Breast epithelium (tissue), 4 donors: ENCODE measurements at places on chromosomes 4 and X. TPM values are rescaled to one million over a fixed set of nuclear protein-coding genes. Genes with fewer than 3 reads are reported as not detected.

PLS3 gene
- total RNA-seq = 69.4 TPM

GAGE1 gene
- total RNA-seq = not detected

ODAPH gene
- total RNA-seq = not detected

TACR3 gene
- not detected for total RNA-seq

CCNA2 gene
- 3.8 TPM for total RNA-seq

AKAP14 gene
- not detected for total RNA-seq

MAGEA1 gene
- not detected for total RNA-seq

ARHGEF9 gene
- total RNA-seq = 28.0 TPM

VGLL1 gene
- not detected for total RNA-seq

MGARP gene
- 3.8 TPM for total RNA-seq

DCAF12L1 gene
- not detected for total RNA-seq

RGS12 gene
- 29.9 TPM for total RNA-seq

PAK3 gene
- total RNA-seq = 21.1 TPM

DNA sequence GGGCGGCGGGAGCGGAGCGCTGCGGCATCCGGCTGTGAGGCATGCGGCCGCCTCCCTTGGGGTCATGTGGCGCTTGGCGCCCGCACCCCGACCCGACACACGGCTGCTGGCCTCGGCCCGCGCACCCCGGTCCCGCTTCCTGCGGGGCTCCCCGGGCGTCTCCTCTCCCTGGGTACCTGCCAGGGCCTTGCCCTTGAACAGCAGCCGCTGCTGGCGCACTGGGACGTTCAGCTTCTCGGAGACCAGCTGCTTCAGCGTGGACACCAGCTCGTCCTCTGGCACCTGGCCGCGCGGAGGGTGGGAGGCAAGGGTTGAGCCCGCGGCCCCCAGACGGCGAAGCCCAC lies 391 bp downstream of the UBL4A start:
- no peak for DNase-seq

- DNase-seq = no peak
Measured at GRCh38 chr4:10192331-10192730, 75.7 kb upstream of the WDR1 start.

DNA sequence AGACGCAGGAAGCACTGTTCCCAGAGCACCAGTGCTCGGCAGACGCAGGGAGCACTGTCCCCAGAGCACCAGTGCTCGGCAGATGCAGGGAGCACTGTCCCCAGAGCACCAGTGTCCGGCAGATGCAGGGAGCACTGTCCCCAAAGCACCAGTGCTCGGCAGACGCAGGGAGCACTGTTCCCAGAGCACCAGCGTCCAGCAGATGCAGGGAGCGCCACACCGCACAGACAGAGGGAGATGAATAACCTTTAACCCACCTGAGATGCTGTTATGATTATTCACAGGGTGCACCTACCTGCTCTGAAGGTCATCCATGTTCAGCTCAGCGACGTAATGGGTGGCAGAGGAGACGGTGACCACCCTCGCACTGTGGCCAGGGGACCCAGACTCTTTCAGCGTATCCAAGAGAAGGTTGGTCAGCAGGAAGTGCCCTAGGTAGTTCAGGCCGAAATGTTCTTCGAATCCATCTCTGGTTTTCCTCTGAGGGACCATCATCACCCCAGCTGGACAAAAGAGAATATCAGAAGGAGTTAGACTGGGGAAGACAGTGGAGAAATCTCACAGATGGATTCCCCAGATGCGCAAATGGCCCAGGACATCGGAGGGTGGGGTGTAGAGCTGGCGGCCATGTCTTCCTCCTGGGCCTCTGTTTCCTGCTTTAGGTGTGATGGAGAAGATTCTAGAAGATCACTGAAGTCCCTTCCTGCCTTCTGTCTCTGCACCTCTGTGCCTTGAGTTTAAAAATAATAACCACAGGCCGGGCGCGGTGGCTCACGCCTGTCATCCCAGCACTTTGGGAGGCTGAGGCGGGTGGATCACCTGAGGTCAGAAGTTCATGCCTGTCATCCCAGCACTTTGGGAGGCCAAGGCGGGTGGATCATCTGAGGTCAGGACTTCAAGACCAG lies 234.1 kb downstream of the DHRSX start:
- DNase-seq = no peak

GRCh38 chr4:107599841-107600240 lies 120.2 kb downstream of the PAPSS1 start:
- DNase-seq = no peak

DNA sequence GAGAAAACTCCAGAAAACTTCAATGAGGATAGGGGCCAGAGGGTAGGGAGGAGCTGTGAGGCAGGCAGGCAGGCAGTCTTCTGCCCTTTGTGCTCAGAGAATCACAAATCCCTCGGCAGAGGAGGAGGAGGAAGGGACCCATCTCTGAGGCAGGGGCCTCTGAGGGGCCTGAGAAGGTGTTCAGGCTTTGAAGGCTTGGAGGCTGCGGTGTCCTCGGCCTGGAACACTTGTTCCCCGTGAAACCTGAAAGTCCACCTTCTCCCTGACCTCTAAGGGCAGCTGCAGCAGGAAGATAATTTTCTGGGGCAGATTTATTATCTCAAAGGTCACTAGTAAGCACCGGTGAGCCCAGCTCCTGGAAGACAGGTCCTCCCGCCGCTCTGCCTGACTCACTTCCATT lies 200.3 kb upstream of the BCOR start:
- DNase-seq = no peak

DNA sequence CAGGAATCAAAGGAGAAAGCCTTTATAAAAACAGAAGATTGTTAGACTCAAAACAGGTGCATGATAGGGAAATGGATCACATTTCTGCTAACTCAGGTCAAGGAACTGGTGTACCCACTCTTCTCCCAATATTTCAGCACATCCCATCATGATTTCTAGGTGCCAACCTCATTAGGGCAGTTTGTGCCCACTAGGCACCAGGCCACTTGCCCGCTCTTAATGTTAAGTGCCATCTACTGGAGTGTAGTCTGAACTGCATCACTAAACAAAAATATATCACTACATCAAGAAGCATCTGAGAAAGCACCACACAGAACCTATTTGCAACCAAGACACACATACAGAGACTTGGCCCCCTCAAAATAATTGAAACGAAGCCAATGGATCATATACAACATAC lies 140.4 kb upstream of the GRID2 start:
- DNase-seq = no peak

- no peak for DNase-seq
Measured at GRCh38 chr4:138344054-138344453, 101.9 kb upstream of the SLC7A11 start.

- DNase-seq = no peak
Measured at GRCh38 chr4:150782921-150783320, 201.0 kb downstream of the MAB21L2 start.

GRCh38 chr4:133775881-133776280 lies 425.7 kb downstream of the PABPC4L start:
- no peak for DNase-seq

DNA sequence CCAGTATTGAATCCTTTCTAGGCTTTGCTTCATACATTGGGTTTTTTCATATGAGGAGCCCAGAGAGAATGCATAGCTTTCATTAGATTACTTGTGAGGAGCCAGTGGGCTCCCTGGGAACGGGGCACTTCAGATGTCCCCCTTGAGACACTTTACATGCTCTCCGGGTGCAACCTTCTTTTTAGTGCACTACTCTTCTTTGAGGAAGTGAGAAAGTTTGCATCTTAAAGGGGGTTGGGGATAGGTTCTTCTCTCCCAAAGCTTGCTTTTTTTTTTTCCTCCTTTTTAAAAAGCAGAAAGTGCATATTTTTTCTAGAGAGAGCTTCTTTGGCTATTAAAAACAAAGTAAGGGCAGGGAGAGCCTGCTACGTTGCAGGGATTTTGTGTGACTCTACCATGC lies 4.3 kb downstream of the HADH start:
- no peak for DNase-seq

DNA sequence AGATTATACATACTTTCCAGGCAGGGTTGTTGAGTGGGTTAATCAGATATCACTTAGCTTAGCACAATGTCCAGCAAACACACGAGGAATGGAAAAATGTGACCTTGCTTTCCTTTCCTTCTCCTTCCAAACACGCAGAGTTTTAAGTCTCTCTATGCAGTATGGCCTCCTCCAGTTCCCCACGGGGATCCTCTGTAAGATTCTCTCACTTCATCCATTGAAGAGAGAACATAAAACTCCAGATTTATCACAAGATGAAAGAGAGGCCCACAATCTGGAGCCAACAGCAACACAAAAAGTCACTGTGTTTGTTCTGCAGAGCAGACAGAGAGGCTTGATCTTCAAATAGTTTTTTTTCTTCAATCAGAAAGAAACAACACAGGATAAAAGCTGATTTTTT lies 336.8 kb upstream of the CLNK start:
- no peak for DNase-seq

DNA sequence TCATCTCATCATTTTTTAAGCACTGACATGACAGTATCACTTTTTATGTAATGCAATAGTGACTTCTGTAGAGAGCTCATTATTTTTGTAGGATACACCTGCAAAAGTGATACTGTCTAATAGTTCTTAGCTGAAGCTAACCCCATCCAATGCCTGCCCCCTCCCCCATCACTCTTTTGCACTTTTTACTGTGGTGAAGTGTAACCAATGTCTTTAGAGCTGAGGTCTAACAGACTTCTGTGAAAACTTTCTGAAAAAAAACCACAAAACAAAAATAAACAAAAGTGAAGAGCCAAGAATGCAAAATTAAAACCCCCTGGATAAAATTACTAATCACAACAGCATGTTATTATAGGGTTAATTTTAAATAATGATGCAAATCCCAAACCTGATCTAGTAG lies 301.1 kb downstream of the ANK2 start:
- no peak for DNase-seq

DNA sequence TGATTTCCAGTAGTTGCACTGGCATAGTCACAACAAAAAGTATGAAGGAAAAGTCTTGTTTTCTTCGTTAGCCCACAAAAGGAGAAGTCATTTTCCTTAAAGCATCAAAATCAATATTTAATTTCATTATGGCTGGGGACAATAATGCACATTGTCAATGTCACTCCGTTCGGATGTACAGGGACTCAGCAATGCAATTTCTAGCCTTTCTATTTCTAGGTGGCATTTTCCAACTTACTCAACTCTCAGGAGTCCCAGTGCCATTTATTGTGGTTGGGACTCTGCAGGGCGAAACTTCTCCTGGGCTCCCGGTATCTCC lies 99.6 kb downstream of the CEP135 start:
- no peak for DNase-seq

DNA sequence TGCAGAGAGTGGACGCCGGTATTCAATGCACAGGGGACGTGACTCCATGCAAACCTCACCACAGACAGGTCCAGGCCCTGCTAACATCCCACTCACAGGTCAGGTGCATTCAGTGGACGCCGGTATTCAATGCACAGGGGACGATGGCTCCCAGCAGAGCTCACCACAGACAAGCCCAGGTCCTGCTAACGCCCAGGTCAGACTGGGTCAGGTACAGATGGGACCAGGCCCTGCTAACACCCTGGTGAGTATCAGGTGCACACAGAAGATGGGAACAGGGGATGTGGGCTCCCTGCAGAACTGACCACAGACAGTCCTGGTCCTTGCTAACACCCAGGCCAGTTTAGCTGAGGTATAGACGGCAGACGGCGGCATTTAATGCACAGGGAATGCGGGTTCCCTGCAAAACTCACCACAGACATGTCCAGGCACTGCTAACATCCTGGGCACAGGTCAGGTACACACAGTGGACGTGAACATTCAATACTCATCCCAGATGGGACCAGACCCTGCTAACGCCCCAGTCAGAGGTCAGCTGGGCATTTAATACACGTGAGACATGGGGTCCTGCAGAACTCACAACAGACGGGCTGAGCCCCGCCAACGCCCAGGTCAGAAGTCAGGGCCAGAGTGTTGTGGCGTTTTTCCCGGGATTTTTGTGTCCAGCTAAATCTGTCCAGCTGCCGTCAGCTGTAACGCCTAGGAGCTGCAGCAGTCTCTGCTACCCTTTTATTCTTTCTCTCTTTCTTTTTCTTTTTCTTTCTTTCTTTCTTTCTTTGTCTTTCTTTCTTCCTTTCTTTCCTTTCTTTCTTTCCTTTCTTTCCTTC lies 99.2 kb downstream of the SHOX start:
- DNase-seq = no peak

GRCh38 chrX:38036466-38036865 lies 30.1 kb downstream of the SYTL5 start:
- DNase-seq = no peak

DNA sequence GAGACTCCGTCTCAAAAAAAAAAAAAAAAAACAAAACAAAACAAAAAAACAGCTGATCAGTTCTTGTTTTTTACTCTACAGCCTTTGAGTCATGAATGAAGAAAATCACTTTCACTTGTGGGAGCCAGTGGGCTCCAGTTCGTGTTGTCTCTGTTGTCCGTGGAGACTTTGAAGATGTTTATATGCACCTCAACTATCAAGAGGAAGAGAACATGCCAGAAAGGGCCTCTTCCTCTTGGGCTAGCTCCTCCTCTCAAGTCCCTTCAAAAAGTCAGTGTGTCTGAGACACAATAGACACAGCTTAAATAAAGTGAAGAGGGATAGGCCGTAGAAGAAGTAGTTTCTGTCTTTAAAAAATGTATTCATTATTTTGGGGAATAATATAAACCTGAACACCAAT lies 182.7 kb downstream of the KDR start:
- no peak for DNase-seq

GRCh38 chrX:151624677-151625076 lies 61.2 kb downstream of the PASD1 start:
- DNase-seq = no peak

GRCh38 chrX:6558979-6559378 lies 24.1 kb upstream of the VCX3A start:
- DNase-seq = no peak

- DNase-seq = no peak
Measured at GRCh38 chr4:8728536-8729407, 136.2 kb downstream of the CPZ start.

GRCh38 chr4:113094802-113095201 lies 45.3 kb downstream of the ANK2 start:
- DNase-seq = no peak

GRCh38 chrX:18931972-18932371 lies 51.9 kb downstream of the PHKA2 start:
- DNase-seq = no peak

DNA sequence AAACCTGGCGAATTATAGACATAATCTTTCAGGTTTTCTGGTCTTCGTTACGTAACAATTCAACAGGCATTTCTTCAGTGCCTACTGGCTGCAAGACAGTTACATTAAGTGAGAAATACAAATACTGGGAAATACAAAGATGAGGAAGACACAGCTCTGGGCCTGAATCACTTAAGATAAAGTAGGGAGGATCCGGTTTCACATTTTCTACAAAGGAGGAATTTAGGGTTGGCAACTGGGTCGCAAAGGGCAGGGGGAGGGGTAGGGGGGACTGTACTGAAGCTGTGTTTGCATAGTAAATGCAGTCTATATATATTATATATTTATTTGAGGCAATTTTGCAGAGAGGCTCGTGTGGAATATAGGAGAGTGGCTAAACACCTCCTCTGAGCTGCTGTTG lies 107.4 kb downstream of the MAML3 start:
- no peak for DNase-seq

GRCh38 chrX:70454441-70455365 lies 10.1 kb downstream of the DLG3 start:
- DNase-seq = peak; percentile 84

DNA sequence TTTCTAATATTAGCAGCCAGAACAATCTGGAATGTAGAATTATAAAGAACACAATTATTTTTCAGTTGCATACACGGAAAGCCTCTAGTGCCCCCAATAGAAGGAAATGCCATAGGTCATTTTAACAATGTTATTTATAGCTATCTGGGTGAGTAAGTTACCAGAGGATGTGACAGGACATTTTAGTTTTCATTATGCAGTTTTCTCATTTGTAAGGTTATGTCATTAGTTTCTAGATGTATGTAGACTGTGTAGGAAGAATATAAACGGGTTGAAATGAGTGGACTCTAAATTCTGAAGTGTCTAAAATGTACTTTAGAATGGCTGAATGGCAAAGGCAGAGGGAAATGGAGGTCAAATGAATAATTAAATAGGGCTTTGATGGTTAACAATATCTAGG lies 213.3 kb downstream of the DTHD1 start:
- no peak for DNase-seq
